ENCODE measurements at places on chromosomes 2 and 18.

DNA sequence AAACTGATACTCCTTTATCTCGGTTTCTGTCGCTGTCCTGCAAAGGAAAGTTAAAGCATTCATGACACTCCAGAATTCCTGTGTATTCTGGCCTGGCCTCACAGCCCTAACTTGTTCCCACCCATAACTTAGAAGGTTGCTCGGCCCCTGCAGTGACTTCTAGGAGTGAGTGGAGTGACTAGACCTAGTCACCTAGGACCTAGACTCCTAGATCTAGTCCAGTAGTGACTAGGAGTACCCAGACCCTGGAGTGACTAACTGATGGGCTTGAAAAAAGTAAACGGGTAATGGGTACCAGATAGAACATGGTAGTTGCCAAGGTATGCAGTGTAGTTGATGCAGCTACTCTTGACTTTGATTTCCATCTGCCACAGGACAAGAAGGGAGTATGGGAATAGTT lies 181.8 kb downstream of the MYO1B start:
- DNase-seq, result no peak

GRCh38 chr18:45708831-45709230 lies 15.2 kb upstream of the SLC14A1 start:
- DNase-seq, result no peak

GRCh38 chr2:176967911-176968450 lies 244.6 kb upstream of the HNRNPA3 start:
- DNase-seq, result no peak

- DNase-seq, result no peak
These were observed 91.7 kb upstream of the TFCP2L1 start for GRCh38 chr2:121376535-121377250.

GRCh38 chr2:198452327-198452726 lies 647.9 kb downstream of the PLCL1 start:
- DNase-seq, result no peak
